ENCODE measurements at places on chromosomes 3 and 15.

- DNase-seq, result no peak
Measured at GRCh38 chr15:31437686-31438085, 111.1 kb downstream of the KLF13 start.

GRCh38 chr3:108055931-108056330 is 34.9 kb downstream of the CD47 start:
- DNase-seq, result no peak

- no peak for DNase-seq
Measured at GRCh38 chr15:38555686-38556334, 8.8 kb downstream of the RASGRP1 start.

DNA sequence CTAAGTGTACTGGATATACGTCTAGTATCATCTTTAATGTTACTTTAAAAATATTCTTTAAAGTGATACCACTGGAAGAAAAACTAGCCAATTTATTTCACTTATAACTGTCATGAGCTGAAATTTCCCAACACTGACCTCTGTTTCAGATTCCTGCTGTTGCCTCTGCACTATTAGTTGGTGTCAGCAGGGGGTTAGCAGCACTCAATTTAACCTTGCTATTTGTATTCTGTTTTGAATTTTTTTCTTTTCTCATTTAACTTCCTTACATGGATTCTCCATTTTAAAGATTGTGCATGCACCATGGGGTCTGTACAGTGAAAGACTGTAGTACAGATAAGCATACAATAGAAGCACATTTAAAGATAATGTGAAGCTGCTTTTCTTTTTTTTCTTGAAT is 169.2 kb downstream of the UBE2E2 start:
- no peak for DNase-seq

DNA sequence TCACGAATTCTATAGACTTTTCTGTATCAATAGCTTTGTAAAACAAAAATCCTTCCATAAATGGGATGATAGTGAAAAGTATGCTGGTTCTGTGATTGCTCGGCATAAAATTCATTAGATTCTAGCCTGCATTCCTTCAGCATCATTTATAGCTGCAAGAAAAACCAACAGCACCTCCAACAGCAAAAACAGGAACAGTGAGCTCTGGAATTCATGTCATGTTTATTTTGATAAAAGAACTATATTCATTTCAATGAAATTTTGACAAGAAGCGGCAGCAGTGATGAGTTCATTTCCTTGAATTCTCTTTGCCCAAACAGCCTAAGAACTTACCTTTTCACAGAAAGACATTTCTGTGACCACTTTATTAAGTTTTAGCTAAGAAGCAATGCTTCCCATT is 515.2 kb upstream of the CCDC54 start:
- peak; percentile 22 for DNase-seq

DNA sequence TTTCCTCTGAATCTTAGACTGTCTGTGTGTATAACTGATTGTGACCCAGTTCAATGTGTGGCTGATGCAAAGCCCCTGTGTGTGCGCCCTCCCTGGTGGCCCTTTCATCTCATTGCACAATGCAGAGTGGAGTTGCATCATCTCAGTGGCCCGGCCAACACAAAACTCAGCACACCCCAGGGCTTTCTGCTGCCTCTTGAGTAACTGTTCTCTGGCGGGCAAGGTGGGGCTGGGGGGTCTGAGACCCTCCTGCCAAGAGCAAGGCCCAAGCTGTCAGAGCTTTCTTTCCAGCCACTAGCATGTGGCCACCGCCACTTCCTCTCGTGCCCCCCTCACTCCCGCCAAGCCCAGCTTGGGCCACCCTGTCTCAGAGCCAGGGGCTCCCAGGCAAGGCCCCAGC is 80.7 kb upstream of the ALDH1L1 start:
- DNase-seq, result peak; percentile 46

DNA sequence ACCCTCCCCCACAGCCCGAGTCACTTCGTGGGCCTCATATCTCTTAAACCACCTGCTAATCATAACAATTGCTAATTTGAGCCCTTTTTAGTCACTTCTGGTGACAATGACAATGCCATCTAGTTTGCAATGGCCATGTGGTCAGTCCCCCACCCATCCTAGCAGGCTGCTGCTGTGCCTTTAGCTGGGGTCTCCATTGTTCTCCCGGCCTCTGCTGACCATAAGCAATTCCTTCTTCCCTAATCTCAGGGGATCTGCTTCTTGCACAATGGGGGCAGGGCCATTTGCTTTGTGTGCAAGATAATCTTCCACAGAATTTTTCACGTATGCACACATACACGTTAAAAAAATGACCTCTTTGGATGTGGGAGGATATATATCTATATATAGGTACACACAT is 406.1 kb upstream of the ONECUT1 start:
- DNase-seq, result no peak

- DNase-seq, result no peak
Measured at GRCh38 chr3:117128872-117129271, 419.3 kb downstream of the TUSC7 start.

DNA sequence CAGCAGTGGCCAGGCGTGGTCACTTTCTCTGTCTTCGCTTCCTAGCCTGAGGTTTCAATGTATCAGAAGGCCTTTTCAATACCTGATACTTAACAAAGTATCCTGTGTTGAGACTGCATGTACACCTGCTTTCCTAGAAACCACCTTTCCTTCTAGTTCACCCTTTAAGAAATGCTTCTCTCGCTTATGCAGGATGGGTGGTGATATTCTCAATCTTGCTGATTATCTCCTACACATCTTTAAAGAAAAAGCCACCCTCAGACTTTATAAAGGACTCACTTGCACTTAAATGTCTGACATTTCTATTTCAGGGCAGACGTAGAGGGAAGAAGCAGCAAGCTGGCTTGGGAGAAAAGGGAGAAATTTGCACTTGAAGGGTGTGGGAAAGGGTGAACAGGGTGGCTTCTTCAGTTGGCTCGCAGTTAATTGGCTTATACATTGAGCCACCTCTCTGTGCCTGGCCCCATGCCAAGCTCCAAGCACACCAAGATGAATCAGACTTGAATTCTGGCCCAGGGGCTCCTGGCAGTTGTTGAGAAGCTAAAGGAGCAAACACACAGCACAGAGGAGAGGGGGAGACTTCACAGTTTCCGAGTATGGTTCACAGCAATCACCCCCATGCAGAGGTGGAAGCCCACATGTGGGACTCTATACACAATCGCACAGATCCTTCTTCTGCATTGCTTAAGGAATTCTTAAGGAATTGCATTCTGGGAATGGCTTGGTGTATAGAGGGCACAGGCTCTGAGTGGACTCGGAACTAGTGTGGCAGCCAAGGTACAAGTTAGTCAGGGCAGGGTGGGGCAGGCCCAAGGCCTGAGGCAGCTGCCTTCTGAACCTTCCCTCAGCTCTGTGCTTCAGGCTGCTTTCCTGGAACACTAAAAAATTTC is 1.3 kb downstream of the ARL6IP5 start:
- DNase-seq, result peak; percentile 83

GRCh38 chr3:16897254-16897926 is 12.6 kb downstream of the PLCL2 start:
- DNase-seq, result peak; percentile 48

DNA sequence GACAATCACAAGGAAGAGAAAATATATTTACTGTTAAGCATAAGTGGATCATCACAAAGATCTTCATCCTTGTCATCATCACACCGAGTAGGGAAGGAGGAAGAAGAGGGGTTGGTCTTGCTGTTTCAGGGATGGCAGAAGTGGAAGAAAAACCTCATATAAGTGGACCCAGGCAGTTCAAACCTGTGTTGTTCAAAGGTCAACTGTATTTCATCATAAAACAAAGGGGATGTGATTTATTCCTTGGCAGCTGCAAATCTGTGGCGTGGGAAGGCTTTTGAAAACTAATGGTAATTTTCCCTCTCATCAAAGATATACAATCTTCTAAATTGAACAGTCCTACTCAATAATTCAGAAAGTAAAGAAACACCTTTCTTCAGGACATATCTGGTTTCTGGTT is 129.9 kb upstream of the ABI3BP start:
- no peak for DNase-seq

GRCh38 chr3:39935261-39935660 is 125.9 kb downstream of the MYRIP start:
- no peak for DNase-seq

DNA sequence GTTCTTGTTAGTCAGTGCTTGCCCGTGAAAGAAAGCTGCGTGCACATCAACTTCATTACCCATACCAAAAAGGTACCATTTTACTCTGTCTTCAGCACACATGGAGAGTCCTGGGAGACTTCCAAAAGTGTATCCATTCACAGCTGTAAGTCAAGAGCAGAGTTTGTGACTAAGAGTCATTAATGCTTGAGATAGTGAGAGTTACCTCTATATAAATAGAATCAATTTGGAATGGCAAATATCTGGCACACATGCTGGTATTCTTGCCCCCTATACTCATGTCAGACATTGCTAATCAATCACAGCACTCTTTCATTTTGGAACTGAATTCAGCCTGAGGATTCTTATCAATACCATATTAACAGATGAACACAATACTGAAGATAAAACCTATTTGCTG is 14.2 kb downstream of the CP start:
- DNase-seq, result no peak

DNA sequence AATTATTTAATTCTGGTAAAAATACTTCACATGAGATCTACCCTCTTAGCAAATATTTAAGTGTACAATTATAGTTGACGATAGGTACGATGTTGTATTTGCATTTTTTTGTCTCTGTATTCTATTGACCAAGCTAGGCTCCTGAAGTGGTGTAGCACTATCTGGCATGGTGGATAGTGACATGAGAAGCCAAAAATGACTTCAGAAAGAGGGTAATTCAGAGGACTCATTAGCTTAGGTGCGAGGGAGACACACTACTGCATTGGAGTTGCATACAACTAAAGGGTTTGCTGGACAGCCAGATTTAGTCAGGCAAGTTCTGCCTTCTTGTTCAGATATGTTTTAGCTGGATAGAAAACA is 50.6 kb downstream of the KBTBD8 start:
- DNase-seq, result no peak

DNA sequence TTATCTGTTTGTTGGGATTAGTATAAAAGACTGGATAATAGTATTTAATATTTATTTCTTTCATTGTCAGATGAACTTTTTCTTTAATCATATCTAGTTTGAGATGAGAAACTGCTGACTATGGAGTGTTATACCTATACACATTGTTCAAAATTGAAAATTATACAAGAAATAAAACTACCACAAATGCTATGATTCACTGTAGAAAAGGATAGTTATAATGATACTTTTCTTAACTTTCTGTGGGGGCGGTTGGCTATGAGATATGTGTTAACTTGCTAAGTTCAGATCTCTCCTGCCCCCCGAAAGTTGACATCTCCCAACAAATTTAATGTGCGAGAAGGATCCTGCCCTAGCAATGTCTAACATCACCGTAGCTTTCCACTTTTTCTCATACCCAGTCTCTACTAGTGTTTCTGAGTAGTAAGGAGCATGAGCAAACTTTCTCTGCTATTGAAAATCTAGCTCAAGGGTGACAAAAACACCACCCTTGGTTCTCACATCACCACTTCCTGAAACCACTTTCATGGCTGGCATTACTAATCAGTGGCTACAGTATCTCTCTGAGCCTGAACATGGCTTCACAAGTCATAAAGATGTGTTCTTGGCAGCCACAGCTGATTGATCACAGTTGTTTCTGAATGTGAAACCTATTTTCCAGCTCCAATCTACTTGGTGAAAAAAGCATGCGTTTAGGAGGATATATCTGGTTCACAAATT is 15.8 kb upstream of the SAMMSON start:
- no peak for DNase-seq

DNA sequence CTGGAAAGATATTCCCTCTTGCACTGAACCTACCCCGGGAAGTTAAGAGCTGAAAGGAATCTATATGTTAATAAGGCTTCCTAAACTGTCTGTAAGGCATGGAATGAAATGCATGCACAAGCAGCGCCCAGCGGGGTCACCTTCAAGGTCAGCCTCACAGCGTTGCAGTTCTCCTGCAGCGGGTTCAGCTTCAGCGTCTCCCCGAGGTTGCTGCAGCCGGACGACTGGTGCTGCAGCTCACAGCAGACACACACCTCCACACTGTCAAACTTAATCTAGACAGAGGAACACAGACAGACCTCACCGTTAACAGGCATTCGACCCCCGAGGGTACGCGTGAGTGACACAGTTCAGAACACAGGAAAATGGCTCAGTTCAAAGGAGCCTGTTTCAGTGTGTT is 73.3 kb downstream of the NSMCE3 start:
- no peak for DNase-seq

- DNase-seq, result no peak
Measured at GRCh38 chr3:137796993-137797392, 32.9 kb downstream of the SOX14 start.

DNA sequence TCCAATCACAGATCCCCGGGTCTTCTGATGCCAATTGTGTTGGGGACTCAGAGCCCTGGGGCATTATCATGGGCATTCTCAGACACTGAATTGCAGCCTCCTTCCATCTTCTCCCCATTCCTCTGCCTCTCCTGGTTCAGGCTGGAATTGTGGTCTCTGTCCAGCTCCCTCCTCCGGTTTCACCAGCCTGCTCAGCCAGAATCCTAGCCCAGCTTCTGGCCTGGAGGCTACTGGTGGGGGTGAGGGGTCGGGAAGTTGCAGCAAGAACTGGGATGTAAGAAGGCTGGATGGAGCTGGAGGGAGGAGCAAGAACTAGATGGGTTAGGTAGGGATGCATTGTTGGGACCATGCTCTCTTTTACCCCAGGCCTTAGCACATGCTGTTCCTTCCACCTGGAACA is 53.5 kb downstream of the TLE3 start:
- no peak for DNase-seq

GRCh38 chr15:65630760-65631159 is 9.0 kb downstream of the SLC24A1 start:
- DNase-seq, result no peak

DNA sequence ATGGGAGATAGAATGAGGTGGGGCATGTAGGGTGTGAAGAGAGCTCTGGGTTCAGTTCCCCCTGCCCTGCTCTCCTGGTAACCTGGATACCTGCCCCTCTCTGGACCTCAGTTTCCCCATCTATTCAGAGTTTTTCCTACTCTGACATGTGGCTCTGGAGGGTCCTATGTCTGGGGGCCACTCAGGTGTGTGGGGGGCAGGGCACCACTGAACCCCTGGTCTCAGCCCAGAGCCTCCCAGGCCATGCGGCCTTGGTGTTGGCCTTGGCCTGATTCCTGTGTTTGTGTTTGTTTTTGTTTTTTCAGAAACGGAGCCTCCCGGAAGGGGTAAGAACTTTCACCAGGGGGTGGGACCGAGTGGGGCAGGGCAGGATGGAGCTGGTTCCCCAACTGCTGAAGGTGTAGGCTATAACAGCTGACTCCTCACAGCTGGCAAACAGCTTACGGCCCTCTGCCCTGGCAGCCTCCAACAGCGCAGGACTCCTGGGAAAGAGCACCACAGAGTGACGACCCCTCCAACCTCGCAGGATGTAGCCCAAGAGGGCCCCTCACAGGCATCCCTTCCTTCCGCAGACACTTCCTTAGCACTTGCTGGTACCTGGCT is 803 bp downstream of the ITIH3 start:
- no peak for DNase-seq

Data from GM04504 (cell line).